ENCODE measurements at places on chromosomes 6 and 20. TPM values are rescaled to one million over a fixed set of nuclear protein-coding genes. Genes with fewer than 3 reads are reported as not detected.
A peak's percentile ranks its signal among the peaks of the same experiment; 100 is the strongest.

- peaks cover 28% of the 10 kb centered on the region for H3K4me1 ChIP-seq
- no peaks in the 10 kb centered on the region for H3K27me3 ChIP-seq
- peaks cover 35% of the 10 kb centered on the region for H3K36me3 ChIP-seq
- DNase-seq, result peak; percentile 92
- H3K4me3 ChIP-seq, result peak overlapping the region; percentile 94
Measured at GRCh38 chr6:32970413-32971241, 2.2 kb downstream of the BRD2 start.

GRCh38 chr6:26184367-26184891, 97.2 kb downstream of the HFE start:
- no peaks in the 10 kb centered on the region for H3K36me3 ChIP-seq
- H3K4me3 ChIP-seq, result peak overlapping the region; percentile 33
- no peak for DNase-seq
- peak overlapping the region; percentile 68 for H3K27ac ChIP-seq
- peaks cover 10% of the 10 kb centered on the region for H3K4me1 ChIP-seq

DNA sequence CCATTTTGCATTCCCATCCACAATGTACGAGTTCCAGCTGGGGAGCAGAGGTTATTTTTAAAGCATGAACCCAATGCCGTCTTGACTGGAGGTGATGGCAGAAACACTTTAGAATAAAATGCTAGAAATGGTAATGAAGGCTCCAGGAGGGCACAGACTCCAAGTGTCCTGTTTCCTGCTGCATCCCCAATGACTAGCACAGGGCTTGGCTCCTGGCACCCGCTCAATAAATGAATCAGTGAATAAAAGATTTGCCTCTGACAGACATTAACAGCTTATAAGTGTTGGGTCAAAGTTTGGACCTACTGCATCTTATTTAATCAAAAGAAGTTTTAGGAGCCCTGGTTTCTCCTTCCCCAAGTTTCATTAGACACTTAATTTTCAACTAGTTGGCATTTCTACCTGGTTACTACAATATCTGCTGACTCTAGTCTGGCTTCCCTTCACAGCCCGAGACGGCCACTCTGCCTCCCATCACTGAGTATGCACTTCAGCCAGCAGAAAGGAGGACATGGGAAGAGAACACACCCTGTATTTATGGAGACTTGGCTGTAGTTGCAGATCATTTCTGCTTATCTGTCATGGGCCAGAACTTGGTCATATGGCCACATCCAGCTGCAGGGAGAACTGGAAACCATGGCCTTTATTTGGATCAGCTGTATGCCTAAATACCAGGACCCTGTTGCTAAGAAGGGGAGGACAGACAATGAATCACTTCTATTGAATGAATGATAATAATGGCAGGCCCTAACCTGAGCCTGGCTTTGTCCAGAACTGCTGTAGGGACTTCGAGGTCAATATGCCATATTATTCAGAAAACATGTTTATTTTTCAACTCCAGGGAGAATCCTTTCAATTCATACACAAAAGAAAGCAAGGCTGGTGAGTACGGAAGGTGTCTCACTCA, 63.1 kb downstream of the TTI1 start:
- H3K27ac ChIP-seq, result no peak overlapping the region
- H3K4me3 ChIP-seq, result no peak overlapping the region
- peaks cover 11% of the 10 kb centered on the region for H3K4me1 ChIP-seq

The IRF4 gene
- total RNA-seq, result 0.37 TPM

DNA sequence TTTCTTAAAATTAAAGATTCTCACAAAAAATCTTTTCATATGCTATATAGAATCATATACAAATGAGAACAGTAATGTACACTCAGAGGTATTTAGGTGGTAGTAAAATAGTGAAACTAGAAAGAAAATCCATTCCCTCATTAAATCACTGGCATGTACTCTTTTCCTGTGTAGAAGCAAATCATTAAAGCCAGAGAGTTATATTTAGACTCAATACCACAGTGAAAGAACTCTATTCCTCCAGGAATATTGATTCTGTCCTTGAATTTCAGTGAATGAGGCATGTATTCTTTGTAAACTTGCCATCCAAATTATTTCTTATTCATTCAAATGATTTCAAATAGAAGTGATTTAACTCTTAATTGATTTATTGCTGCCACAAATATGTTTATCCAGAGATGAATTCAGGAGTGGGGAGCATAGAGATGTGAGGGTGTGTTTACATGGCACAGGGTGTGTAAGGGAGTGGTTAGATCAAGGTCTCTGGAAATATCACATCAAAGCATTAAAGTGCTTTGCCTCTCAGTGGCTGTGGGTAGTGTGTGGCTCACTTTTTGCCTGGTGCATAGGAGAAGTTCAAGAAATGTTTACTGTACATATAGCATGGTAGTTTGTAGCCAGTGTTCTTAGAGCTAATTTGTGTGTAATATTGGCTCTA, 141.2 kb downstream of the FAM83B start:
- no peak for DNase-seq
- H3K36me3 ChIP-seq, result no peaks in the 10 kb centered on the region
- no peaks in the 10 kb centered on the region for H3K4me1 ChIP-seq

The SYTL3 gene
- total RNA-seq, result 0.82 TPM

The SCAF8 gene
- total RNA-seq, result 51.5 TPM

DNA sequence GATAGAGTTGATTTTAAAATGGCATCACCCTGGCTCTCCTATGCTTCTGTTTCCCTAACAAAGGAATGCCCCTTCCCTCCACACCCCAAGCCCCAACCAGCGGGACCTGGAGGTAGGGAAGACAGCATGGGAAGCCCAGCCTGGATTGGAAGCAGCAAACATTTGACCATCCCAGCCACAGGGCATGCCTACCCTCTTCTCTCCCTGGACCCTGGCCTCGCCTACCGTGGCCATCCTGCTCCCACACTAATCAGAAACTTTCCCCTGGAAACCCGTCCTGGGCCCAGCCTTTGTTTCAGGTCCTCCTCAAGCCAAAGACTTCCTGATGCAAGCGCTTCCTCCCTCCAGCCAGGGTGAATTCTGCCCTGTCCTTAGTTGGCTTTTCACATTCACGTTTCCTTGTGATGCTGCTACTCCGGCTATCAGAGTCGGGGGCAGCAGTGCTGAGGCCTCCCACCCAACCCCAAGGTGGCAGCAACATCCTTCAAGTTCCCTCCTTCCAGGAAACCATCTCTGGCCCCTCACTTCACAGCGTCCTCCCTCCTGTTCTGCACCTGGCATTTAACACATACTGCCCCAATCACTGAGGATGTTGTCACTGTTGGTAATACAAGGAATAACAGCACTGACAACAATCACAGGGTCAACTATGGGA, 18.2 kb upstream of the ANGPT4 start:
- H3K4me1 ChIP-seq, result no peaks in the 10 kb centered on the region
- H3K27me3 ChIP-seq, result no peaks in the 10 kb centered on the region
- no peak overlapping the region for H3K4me3 ChIP-seq
- no peaks in the 10 kb centered on the region for H3K36me3 ChIP-seq
- no peak overlapping the region for H3K27ac ChIP-seq

DNA sequence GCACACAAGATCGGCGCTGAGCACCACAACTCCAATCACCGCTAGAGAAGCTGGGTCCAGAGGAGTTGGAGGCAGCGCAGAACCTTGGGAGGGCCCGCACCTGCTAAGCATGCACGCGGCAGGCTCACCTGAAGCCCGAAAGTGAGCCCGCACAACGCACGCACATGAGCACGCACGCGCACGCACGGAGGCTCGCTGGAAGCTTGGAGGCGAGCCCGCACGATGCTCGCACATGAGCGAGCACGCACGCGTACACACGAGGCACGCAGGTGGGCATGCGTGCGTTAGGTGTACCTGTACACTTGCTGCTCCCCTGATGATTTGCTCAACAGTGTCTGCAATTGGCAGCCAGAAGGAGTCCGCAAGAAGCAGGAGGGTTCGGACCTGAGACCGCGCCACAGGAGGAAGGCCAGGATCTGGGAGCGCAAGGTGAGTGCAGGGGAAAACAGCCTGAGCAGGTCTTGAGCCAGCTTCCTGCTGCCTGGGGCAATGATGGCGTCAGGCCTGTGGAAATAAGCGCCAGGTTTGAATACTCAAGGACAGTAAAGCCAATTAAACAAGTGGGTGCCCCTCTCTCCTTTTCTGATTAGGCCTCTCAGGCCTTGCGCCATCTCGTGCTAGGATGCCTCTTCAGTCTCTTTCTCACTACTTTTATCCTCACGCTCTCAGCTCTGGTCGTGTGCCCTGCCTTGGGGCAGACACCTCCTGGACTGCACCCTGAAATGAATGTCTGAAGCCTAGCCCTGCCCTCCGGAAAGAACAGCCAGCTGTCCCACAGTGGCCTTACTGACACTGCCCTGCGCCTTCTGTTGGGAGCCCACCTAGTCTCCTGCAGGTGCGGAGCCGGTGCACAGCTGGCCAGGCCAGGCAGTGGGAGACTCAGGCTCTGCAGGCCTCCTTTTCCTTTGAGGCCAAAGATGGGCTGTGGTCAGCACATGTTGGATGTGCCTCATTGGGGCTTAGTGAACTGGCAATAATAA, 340.4 kb downstream of the CDC5L start:
- H3K36me3 ChIP-seq, result no peaks in the 10 kb centered on the region
- no peak overlapping the region for H3K4me3 ChIP-seq
- H3K27ac ChIP-seq, result no peak overlapping the region

DNA sequence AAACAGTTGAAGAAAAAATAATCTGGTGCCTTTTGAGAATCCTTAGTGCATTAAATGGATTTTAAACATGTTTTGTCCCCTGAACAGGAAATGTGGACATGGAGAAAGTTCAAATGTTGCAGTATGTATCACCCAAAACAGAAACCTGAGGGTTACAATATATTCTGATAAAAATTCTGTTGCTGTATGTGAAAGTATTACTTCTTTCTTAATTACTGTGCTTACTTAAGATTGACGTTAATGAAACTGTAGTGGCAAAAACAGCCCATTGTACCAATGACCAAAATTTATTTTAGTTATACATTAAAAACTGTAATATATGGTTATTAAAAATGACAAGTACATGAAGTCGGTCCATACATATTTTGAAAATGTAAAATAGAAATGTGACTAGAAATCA, 100.6 kb downstream of the PRDM1 start:
- no peaks in the 10 kb centered on the region for H3K27me3 ChIP-seq
- no peaks in the 10 kb centered on the region for H3K4me1 ChIP-seq
- no peak overlapping the region for H3K27ac ChIP-seq
- no peaks in the 10 kb centered on the region for H3K36me3 ChIP-seq
- no peak for DNase-seq

GRCh38 chr6:112879920-112880413, 532.8 kb downstream of the RFPL4B start:
- H3K4me1 ChIP-seq, result peaks cover 10% of the 10 kb centered on the region
- no peaks in the 10 kb centered on the region for H3K27me3 ChIP-seq
- no peak overlapping the region for H3K27ac ChIP-seq
- no peak overlapping the region for H3K4me3 ChIP-seq
- DNase-seq, result no peak

The NRSN1 gene
- total RNA-seq, result not detected

The TRIM31 gene
- not detected for total RNA-seq

The AGER gene
- total RNA-seq, result 18.8 TPM

The GMEB2 gene
- 12.8 TPM for total RNA-seq

DNA sequence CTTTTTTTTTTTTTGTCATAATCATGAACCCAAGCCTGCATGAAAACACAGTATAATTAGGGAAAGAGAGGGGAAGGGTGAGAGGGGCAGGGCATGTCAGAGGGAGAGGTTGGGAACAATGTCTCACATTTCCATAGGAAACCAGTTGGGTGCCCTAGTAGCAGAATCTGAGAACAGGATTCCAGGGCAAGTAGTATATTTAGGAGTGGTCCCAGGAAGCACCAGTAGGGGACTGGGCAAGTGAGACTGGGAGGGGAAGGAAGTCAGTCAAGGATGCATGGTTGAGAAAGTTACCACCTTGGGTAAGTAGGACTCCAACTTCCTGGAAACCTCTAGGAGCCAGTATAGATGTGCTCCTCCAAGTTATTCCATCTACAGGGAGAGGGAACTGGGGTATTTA, 88.6 kb upstream of the MAFB start:
- no peak for DNase-seq
- no peaks in the 10 kb centered on the region for H3K36me3 ChIP-seq
- H3K27ac ChIP-seq, result no peak overlapping the region
- H3K4me1 ChIP-seq, result no peaks in the 10 kb centered on the region
- H3K4me3 ChIP-seq, result no peak overlapping the region

GRCh38 chr20:43667341-43668132, 623 bp downstream of the MYBL2 start:
- peaks cover 12% of the 10 kb centered on the region for H3K4me1 ChIP-seq
- H3K4me3 ChIP-seq, result peak overlapping the region; percentile 69
- H3K27ac ChIP-seq, result peak overlapping the region; percentile 85
- DNase-seq, result peak; percentile 74

- no peaks in the 10 kb centered on the region for H3K36me3 ChIP-seq
- no peak overlapping the region for H3K4me3 ChIP-seq
- no peaks in the 10 kb centered on the region for H3K27me3 ChIP-seq
- H3K4me1 ChIP-seq, result peaks cover 20% of the 10 kb centered on the region
- H3K27ac ChIP-seq, result no peak overlapping the region
- no peak for DNase-seq
Measured at GRCh38 chr6:42041481-42042053, 8.8 kb upstream of the TAF8 start.

DNA sequence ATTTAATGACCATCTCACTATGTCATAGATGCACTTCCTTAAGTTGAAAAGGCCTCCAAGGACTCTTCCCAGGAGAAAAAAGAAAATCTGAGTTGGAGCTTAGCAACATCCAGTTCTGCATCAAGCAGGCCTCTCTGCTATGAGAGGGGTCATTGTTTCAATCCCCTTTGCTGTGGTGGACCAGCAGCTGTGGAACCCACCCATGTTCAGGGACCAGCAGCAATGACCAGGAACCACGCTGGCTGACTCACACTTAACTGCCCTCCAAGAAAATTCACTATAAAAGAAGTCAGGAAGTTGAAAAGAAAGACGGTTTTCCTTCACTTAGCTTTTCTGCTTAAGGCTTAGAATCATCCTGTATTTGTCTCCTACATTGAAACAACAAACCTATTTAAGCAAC, 1062.4 kb upstream of the FLRT3 start:
- H3K4me1 ChIP-seq, result no peaks in the 10 kb centered on the region
- no peak for DNase-seq
- H3K4me3 ChIP-seq, result no peak overlapping the region

GRCh38 chr6:159456349-159456748, 236.7 kb downstream of the SOD2 start:
- H3K27me3 ChIP-seq, result no peaks in the 10 kb centered on the region
- no peak overlapping the region for H3K4me3 ChIP-seq

DNA sequence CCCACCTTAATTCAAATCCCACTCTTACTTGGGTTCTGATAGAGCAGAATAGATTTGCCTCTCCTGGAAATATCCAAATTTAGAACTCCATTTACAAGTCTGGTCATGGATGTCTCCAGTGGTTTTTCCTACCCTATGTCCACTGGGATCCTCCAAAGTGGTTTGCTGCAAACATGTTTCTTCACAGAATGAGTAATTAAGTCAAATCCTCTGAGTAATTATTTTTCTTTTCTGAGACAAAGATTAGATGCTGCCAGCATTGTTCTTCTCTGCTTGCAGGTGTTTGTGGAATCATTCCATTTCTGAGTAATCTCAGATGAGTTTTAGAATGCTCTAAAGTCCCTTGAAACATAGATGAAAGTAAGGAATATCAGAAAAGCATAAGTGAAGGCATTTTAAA, 21.9 kb downstream of the DTD1 start:
- no peaks in the 10 kb centered on the region for H3K27me3 ChIP-seq
- DNase-seq, result no peak
- H3K4me3 ChIP-seq, result no peak overlapping the region
- no peaks in the 10 kb centered on the region for H3K4me1 ChIP-seq
- H3K27ac ChIP-seq, result no peak overlapping the region

- H3K36me3 ChIP-seq, result no peaks in the 10 kb centered on the region
- no peak for DNase-seq
- no peak overlapping the region for H3K27ac ChIP-seq
- H3K4me3 ChIP-seq, result no peak overlapping the region
- peaks cover 5% of the 10 kb centered on the region for H3K27me3 ChIP-seq
Measured at GRCh38 chr6:13116155-13116554, 212.2 kb downstream of the TBC1D7 start.
